ENCODE measurements at places on chromosomes 3 and 15. TPM values are rescaled to one million over a fixed set of nuclear protein-coding genes. Genes with fewer than 3 reads are reported as not detected.

Gene WWTR1
- total RNA-seq: 89.5 TPM

Gene RRP9
- total RNA-seq: 16.2 TPM

- H3K4me3 ChIP-seq: no peak overlapping the region
- peaks cover 7% of the 10 kb centered on the region for H3K4me1 ChIP-seq
- DNase-seq: no peak
- no peaks in the 10 kb centered on the region for H3K27me3 ChIP-seq
- no peaks in the 10 kb centered on the region for H3K36me3 ChIP-seq
- no peak overlapping the region for H3K27ac ChIP-seq
Observed at GRCh38 chr3:107068980-107069379, 308.3 kb upstream of the CCDC54 start.

GRCh38 chr3:48186631-48187300 lies 1.5 kb downstream of the CDC25A start:
- peak overlapping the region; percentile 96 for H3K4me3 ChIP-seq
- H3K27ac ChIP-seq: no peak overlapping the region
- H3K27me3 ChIP-seq: no peaks in the 10 kb centered on the region
- H3K36me3 ChIP-seq: no peaks in the 10 kb centered on the region
- DNase-seq: no peak
- H3K4me1 ChIP-seq: peaks cover 14% of the 10 kb centered on the region

GRCh38 chr15:43449981-43450380 lies 43.0 kb downstream of the TP53BP1 start:
- no peak for DNase-seq
- no peak overlapping the region for H3K27ac ChIP-seq
- peaks cover 40% of the 10 kb centered on the region for H3K36me3 ChIP-seq
- H3K4me1 ChIP-seq: no peaks in the 10 kb centered on the region
- no peaks in the 10 kb centered on the region for H3K27me3 ChIP-seq

DNA sequence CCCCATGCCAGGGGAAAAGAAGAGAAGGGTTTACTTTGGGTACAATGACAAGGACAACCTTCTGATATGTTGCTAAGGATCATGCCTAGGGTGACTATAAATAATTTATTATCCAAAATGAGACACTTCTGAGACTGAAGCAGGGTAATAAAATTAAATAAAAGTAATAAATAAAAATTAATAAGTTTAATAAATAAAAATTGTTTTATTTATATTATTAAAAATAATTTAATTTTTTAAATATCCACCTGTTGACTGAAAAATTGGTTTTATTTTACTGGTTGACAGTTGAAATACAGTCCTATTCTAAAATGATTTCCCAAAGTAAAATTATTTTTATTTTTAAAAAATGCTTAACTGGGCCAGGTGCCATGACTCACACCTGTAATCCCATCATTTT lies 102.0 kb downstream of the FHIT start:
- H3K27me3 ChIP-seq: no peaks in the 10 kb centered on the region
- no peak overlapping the region for H3K4me3 ChIP-seq
- no peaks in the 10 kb centered on the region for H3K4me1 ChIP-seq
- no peak overlapping the region for H3K27ac ChIP-seq
- DNase-seq: no peak

- H3K4me3 ChIP-seq: no peak overlapping the region
- H3K27me3 ChIP-seq: no peaks in the 10 kb centered on the region
- no peak for DNase-seq
- no peaks in the 10 kb centered on the region for H3K4me1 ChIP-seq
Observed at GRCh38 chr3:173217127-173217526, 76.1 kb upstream of the SPATA16 start.

DNA sequence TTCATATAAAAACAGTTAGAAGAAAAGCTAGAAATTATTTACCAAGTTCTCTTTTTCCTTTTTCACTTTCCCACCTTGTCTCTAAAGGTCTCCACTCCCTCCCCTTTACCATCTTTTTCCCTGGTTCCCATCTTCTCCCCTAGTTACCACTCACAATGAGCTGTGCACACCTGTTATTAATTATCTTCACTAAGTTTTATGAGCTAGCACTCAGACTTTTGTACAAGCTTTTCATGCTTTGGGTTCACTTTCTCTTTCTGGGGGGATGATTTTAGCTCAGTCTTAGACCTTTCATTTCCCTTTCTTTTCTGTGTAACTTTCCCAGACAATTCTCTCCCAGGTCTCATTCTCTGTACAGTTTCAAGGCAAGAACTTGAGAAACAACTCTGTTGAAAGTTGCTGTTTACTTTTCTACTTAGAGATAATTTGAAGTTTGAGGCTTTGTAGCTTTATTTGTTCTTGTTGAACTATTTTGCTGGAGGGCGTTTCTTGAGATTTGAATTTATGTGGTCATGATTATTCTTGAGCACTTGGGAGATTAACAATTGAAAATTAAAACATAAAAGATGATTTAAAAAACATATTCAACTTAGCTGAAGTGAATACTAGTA lies 24.0 kb upstream of the AADAC start:
- H3K4me3 ChIP-seq: no peak overlapping the region
- peak overlapping the region; percentile 5 for H3K27ac ChIP-seq
- H3K27me3 ChIP-seq: no peaks in the 10 kb centered on the region
- no peaks in the 10 kb centered on the region for H3K36me3 ChIP-seq
- no peak for DNase-seq
- H3K4me1 ChIP-seq: no peaks in the 10 kb centered on the region
